ENCODE measurements at places on chromosomes 7 and 10.

DNA sequence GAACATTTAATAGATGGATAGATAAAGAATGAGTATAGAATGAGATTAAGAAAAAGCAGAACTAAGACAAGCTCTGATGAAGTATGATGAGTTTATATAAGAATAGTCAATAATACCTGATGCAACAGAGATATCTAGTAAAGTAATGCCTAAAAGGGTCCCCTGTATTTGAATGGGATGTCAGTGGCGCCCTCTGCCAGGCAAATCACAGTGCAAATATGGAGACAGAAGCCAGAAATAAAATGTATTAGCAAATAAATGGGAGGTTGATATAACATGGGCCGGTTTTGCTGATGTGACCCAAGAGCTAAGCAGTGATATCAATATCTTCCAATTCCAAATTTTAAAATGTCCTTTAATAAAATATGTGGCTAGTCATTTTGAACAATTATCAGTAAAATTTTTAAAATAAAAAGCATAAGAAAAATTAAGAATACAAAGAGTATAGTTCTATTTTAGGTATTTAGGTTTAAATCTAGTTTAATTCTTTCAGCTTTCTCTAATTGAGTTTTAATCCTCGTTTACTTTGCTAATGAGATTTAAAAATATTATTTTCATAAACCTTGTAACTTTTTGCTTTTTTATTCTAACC lies 62.6 kb downstream of the ADK start:
- no peak for DNase-seq

DNA sequence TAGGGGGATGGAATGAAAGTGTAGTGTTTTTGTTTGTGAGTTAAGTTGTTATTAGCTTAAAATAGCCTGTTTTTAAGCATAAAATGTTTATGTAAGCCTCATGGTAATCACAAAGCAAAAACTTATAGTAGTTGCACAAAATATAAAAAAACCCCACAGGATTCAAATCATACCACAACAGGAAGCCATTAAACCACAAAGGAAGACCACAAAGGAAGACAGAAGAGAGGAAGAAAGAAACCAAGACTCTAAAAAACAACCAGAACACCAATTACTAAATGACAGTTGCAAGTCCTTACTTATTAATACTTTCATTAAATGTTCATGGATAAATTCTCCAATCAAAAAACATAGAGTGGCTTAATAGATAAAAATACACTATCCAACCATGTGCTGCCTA lies 63.6 kb downstream of the ANKRD7 start:
- DNase-seq, result no peak

- DNase-seq, result no peak
Observed at GRCh38 chr7:155265144-155265543, 32.5 kb upstream of the INSIG1 start.

- no peak for DNase-seq
Observed at GRCh38 chr10:95285556-95285955, 5.2 kb downstream of the PDLIM1 start.

GRCh38 chr10:60394446-60394845 lies 4.8 kb upstream of the ANK3 start:
- DNase-seq, result no peak

DNA sequence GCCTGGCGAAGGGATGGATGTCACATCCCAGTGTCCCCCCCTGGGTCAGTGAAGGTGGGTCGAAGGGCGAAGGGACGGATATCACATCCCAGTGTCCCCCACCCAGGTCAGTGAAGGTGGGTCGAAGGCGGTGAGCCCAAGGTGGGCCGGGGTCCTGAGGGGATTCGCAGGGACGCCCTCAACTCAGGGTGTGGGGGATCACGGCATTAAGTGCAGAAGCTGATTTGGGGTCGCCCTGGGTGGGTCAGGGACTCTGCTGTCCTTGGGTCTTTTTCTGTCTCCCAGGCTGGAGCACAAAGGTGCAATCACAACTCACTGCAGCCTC lies 21.9 kb downstream of the ADAP1 start:
- no peak for DNase-seq

- DNase-seq, result no peak
Observed at GRCh38 chr7:117021366-117021765, 68.1 kb downstream of the ST7 start.

DNA sequence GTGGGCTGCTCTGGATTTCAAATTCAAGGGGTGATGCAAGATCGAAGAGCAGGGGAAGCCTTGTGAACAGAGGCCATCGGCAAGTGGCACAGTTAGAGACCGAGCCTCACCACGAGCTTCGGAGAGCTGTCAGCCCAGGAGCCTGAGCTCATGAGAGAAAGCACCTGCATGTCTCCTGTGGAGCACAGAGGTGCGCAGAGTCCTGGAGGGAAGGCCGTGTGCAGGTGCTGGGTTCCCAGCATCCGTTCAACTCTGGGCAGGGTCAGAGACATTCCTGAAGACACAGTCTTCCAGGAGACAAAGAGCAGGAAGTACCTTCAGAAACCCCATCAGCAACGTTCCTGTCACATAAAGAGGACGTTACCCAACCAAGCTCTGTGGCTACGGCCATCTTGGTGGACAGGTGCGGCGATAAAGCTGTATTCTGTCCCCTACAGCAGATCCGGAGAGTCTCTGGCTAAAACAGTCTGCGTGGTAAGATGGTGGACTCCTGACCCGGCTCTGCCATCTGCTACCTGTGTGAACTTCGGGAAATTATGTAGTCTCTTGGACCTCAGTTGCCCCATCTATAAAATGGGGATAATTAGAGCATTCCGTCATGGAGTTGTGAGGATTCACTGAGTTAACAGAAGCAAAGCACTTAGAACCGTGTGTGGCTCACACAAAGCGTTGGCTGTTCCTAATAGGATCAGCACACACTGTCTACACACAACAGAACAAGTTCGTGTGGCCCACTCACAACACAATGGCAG lies 40.6 kb downstream of the NOD1 start:
- DNase-seq, result no peak

DNA sequence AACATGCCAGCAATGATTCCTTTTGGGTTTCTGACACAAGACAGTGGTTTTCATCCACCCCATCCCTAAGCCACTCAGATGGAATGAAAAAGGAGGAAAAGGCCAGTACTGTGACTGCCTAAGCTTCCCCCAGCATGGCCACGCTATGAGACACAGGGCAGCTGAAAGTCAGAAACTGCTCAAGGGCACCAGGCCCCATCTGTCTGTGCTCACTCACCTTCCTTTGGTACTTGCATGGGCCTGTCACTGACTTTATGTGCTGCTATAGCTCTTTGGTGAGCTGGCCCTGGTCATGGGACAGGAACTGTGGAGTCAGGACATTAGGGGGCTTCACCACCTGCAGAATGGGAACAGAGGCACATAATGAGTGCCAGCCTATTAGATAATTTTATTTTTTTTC lies 21.2 kb upstream of the ACSM6 start:
- DNase-seq, result no peak

- DNase-seq, result no peak
Observed at GRCh38 chr7:154776350-154776749, 226.6 kb downstream of the PAXIP1 start.

DNA sequence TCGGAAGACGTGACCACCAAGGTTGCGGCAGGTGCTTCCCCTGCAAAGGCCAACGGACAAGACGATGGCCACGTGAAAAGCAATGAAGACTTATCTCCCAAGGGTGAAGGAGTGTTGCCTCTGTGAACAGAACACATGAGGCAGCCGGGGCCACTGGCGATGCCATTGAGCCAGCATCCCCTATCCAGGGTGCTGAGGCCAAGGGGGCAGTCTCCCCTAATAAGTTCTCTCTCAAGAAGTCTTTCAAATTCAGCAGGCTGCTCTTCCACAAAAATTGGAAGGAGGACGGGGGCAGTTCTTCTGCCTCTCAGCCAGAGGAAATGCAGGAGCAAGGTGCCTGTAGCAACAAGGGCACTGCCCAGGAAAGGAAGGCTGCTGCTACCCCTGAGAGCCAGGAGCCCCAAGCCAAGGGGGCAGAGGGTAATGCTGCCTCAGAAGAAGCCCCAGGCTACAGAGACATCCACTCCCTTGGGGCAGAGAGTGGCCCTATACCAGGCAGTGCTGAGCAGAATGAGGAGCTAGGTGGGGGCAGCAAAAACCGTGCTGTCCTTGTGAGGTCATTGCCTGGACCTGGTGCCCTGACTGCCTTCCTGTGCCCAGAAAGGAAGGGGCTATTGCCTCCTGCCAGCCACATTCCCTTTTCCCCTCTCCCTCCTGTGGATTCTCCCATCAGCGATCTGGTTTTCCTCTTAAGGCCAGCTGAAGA lies 17.3 kb downstream of the NT5C2 start:
- no peak for DNase-seq

DNA sequence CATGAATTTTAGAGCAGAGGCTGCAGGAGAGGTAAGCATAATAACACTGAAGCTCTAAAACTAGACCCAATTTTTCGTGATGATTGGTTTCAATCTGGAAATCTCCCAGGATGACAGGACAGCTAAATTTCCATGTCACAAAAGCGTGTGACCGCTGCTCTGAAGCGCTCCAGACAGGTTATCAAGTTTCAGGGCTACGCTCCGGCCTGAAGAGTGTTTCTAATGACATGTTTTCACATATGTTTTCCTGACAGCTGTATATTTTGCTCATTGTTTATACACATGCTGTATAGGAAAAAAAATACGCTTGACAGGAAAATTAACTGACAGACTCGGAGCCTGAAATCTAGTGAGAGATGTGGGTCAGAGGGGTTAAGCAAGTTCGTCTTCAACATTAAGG lies 219.8 kb upstream of the BMPER start:
- no peak for DNase-seq

DNA sequence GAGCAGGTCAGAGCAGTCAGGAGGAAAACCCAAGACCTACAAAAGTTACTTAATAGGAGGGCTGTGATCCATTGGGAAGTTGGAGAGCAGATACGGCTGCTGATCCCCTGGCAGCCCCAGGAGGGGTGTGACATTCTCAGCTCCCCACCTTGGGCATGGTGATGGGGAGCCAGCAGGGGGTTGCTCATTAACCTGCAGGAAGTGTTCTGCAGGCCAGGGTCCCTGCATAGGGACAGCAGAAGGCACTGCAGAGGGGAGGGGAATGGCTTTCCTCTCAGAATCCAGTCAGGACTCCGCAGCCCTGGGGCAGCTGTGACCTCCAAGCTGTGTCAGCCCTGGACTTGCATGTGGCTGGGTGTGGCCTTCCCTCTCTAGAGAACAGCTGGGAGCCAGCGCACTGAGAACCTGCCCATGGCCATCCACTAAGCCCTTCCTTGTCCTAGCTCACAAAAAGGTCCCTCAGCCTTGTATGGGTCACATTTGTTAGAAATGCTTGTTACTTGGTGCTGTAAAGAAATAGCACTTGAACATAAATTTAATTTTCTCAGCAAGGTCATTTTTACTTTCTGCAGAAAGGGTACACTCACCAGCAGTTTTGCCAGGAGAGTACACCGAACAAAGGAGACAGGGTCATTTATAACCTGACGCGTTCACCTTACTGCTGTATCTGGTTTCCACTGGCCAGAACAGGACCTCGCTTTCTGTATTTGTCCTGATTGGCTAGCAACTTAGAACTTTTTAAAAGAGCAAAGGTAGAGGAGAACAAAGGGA lies 169.6 kb downstream of the COBL start:
- DNase-seq, result no peak

- DNase-seq, result no peak
Observed at GRCh38 chr7:75727881-75728593, 10.7 kb downstream of the HIP1 start.

DNA sequence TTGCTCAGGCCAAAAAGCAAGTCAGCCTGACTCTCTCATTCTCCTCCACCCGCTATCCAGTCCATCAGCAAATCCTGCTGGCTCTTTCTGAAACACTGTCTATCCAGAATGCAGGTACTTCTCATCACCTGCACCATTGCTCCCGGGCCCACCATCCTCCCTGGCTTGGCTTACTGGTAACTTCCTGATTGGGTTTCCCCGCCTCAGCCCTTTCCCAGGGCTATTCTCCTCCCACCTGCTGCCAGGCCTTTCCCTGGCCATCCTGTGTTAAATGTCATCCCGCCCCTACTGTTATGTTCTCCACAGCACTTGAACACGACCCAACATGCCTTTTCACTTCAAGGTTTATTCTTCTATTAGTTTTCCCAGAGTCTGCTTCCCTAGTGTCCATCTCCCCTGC lies 124.0 kb downstream of the CNNM2 start:
- no peak for DNase-seq

DNA sequence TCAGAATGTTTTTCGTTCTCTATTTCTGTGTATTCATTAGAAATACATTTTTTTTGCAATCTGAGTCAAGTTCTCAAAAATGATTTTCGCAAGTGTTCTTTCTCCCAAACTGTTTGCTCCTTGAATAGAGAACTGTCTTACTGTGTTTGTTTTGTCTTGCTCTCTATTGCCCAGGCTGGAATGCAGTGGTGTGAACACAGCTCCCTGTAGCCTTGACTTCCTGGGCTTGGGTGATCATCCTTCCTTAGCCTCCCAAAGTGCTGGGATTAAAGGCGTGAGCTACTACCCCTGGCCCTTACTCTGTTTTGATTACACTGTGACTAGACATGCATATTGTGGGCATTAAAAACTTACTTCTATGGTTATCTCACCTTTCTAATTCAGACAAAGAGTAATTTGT lies 56.7 kb downstream of the LUC7L2 start:
- no peak for DNase-seq
